ENCODE measurements at places on chromosomes 13 and 19.

- no peak for DNase-seq
Measured at GRCh38 chr19:51586103-51586728, 15.1 kb downstream of the ZNF175 start.

DNA sequence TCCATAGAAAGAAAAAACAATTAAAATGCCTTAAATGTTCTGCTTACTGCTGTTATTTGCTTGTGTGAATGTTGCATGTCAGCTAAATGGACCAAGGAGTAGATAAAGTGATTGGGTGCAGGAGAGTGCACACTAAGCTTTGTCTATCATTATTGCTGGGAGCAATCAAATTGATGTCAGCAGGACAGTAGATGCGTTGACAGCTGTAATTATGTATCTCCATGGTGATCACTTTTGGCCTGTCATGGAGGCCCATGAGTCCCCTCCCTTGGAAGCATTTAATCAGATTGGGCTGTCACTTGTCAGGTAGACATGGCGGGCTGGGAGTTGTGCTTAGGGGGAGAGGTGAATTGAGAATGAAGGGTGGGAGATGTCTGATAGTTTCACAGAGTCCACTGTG lies 215.3 kb downstream of the PCCA start:
- DNase-seq: no peak

- no peak for DNase-seq
Measured at GRCh38 chr19:751501-752341, 809 bp downstream of the MISP start.

DNA sequence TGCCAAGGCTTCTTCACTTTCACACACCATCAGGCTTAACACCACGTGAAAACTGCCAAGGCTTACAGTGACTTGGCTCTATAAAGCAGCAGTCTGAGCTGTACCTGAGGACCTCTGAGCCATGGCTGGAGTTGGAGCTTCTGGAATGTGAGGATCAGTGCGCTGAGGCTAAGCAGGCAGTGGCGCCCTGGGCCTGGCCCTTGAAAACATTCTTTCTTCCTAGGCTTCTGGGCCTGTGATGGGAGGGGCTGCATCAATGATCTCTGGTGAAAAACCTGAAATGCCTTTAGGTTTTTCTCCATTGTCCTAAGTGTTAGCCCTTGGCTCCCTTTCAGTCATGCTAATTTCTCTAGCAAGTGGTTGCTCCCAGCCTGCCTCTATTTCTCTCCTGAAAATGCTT lies 192.5 kb upstream of the PCDH20 start:
- no peak for DNase-seq

GRCh38 chr13:40167327-40167726 lies 499.1 kb downstream of the FOXO1 start:
- DNase-seq: no peak

DNA sequence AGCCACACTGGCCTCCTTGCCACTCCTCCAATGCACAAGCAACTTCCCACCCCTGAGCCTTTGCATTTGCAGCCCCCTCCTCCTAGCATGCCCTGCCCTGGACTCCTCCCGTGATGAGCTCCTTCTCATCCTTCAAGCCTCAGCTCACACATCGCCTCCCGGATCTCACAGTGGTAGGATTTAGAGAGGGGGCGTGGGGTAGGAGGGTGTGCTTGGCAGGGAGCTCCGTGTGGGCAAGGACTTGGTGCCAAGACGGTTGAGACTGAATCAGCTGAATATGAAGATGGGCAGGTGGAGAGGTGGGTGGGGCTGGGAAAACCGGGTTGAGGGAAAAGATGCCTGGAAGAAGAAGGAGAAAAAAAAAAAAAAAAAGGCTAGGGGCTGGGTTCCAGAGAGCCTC lies 48.4 kb upstream of the ZNRF4 start:
- DNase-seq: no peak

DNA sequence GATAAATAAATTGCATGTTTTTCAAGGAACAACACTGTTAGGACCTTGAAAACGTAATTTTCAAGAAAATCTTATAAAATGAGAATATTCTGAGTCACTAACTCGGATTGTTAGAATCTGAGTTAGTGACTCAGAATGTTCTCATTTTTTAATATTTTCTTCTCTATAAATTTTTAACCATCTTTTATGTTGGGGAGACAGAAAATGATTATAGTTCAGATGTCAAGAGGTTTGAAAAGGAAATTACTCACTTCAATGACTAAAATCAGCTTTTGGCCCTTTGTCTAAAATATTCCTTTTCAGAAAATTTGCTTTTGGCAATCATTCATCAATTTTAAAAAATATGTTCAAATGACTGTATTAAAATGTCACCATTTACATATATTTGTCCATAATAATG lies 264.2 kb upstream of the EDNRB start:
- no peak for DNase-seq

DNA sequence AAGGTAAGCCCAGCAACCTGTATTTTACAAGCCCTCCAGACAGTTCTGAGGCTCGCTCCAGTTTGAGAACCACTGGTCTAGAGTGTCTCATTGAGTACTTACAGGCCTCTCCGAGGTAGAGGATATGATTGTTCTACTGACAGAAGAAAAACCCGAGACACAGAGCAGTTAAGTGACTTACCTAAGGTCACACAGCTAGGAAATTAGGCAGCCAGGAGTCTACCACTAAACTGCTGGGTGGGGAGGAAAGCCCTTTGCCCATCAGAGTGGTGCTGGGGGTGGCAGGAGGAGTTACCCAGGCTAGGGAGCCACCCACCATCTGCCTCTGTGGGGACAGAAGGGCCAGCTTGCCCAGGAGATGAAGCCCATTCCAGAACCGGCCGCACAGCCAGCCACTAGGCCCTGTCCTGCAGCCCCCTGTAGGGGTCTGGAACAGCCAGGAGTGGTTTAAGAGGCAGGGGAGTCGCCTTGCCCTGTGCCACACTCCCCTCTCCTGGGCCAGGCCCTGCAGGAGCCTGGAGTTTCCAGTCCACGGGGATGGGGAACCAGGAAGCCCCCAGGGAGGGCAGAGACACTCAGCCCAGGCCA lies 703 bp downstream of the RASGRP4 start:
- no peak for DNase-seq

DNA sequence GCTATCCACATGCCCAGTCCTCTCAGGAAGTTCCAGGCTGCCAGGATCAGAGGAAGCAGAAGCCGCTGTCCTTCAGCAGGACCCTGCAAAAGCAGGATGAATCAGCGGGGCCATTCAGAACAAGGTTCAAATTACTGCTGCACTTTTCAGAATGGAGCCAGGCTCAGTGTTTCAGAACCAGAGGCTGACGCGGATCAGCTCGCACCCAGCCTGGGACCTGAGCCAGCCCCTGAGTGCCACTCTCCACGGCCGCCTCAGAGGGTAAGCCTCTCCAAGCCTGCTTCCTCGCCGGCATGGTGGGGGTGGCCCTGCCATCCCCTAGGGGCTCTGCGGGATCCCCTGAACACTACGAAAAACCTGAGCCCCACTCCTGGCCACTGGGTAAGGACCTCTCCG lies 24.7 kb downstream of the RASA3 start:
- peak; percentile 71 for DNase-seq

- DNase-seq: no peak
Measured at GRCh38 chr13:76697288-76697687, 188.9 kb downstream of the KCTD12 start.

DNA sequence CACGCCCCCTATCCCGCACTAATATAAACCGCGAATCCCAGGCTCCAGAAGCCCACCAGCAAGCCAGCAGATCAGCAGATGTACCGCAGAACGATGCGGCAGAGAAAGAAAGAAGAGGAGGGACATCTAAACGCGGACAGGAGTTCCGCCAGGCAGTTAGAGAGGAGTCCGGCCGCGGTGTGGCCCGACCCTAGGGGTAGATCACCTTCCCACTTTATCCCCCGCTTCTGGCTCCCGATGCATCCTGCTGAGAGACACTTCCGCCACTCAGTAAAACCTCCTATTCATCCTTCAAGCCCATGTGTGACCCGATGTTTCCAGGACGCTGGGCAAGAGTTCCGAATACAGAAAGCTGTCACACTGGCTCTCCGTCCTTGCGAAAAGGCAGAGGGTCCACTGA lies 1046.8 kb downstream of the SLITRK5 start:
- peak; percentile 56 for DNase-seq

- DNase-seq: no peak
Measured at GRCh38 chr19:10516671-10517286, 468 bp downstream of the S1PR5 start.

DNA sequence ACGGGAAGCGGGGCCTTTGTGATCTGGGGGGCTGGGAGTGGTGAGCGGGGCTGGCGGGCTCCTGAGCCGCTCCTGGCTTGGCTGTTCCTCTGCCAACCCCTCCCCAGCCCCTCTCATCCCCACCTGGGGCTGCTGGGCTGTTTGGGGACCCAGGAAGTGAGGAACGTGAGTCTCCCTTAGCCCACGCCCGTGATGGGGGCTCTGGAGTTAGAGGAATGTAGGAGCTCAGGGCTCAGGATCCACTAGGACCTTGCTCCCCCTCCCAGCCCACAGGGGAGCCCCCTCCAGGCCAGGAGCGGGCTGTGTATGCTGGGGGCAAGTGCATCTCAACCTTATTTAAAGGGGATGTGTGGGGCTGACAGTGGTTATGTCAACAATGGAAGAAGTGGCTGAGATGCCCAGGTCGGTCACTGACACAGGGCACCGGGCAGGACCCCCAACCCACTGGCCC lies 134.1 kb downstream of the URI1 start:
- DNase-seq: peak; percentile 57

GRCh38 chr19:1274852-1275259 lies 474 bp upstream of the FAM174C start:
- DNase-seq: no peak

GRCh38 chr13:57418067-57418677 lies 213.4 kb upstream of the PCDH17 start:
- DNase-seq: no peak

- DNase-seq: no peak
Measured at GRCh38 chr19:14840206-14840605, 5.2 kb upstream of the OR7A5 start.

DNA sequence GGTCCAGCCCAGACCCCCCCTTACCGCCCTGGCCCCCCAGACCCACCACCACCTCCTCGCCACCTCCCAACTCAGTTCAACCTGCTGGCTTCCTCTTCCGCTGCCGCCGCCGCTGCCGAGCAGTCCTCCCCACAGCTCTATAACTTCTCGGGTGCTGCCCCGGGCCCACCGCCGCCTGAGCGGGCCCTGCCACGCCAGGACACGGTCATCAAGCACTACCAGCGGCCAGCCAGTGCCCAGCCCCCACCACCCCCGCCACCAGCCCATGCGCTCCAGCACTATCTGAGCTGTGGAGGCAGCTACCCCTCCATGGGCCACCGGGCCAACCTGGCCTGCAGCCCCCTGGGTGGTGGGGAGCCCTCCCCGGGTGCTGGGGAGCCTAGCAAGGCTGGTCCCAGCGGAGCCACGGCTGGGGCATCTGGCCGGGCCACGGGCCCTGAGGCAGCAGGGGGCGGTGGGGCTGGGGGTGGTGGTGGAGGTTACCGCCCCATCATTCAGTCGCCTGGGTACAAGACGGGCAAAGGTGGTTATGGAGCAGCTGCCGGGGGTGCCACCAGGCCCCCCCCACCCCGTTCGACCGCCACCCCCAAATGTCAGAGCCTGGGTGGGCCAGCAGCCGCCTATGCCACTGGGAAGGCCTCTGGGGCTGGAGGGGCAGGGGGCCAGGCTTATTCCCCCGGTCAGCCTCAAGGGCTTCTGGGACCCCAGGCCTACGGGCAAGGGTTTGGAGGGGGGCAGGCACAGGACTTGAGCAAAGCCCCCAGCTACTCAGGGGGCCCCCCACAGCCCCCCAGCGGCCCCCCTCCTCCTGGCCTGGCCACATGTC lies 4.2 kb downstream of the PRR12 start:
- DNase-seq: no peak

GRCh38 chr13:51935326-51936171 lies 73.8 kb downstream of the CCDC70 start:
- no peak for DNase-seq

DNA sequence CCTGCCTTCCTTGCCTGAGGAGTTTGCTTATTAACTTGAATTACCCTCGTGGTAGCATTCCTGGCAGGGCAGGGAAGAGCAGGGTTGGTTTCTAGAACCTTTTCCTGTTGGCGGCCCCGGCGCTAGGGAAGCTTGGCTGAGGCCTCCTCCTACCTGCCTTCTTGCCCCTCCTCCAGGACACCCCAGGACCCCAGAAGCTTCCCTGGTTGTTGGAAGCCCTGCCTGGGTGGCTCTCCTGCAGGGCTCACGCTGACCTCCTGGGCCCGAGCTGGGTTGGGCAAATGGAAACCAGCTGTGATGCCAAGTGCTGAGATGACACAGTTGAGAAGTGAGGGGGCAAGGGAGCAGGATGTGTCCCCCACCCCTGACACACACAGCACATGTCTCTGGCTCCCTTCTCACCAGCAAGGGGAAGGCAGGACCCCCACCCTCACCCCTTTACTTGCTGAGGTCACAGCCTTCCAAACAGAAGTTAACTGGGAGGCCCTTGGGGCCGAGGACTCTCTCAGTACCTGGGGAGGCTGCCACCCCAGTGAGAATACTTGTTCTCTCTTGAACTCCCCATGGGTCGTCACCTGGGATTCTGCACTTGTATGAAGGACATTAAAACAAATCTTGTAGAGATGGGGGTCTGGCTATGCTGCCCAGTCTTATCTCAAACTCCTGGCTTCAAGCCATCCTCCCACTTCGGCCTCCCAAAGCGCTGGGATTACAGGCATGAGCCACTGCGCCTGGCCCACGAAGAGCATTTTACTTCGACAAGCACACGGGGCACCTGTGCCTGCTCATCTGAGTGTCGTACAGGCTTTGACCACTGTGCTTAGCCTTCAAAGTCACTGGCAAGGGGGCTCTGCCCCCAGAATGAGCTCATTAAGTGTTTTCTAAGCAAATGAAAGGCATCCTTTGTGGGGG lies 10.5 kb downstream of the CEBPA start:
- DNase-seq: peak; percentile 66

DNA sequence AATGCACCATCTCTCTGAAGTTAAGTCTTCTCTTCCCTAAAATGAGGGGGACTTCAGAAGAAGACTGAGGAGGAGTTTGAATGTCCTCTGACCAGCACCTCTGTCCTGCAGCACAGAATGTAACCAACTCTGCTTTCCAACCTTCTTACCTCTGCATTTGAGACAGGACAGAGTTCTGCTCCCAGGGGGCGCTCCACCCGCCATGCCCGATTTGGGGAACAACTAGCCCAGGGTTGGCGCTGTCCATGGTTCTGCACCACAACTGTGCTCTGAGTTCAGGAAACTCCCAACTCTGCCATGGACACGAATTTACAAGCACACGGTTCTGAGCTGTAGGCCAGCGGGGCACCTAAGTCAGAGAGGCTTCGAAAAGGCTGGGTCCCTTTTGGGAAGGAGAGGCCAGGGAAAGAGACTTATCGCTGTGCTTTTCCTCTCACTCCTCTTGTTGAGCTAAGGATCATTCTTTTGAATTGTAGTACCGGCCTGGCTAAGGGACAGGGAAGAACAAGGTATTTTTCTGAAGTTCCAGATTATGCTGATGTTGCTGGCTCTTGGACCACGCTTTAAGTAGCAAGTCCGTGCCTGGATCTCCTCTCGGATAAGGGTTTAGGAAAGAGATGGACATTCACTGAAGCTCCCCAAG lies 22.2 kb downstream of the SIGLEC5 start:
- peak; percentile 94 for DNase-seq

- no peak for DNase-seq
Measured at GRCh38 chr13:100389617-100390016, 199.0 kb downstream of the GGACT start.

- no peak for DNase-seq
Measured at GRCh38 chr19:30228113-30228834, 143.9 kb upstream of the ZNF536 start.
